ENCODE measurements at places on chromosomes 3 and 15.

DNA sequence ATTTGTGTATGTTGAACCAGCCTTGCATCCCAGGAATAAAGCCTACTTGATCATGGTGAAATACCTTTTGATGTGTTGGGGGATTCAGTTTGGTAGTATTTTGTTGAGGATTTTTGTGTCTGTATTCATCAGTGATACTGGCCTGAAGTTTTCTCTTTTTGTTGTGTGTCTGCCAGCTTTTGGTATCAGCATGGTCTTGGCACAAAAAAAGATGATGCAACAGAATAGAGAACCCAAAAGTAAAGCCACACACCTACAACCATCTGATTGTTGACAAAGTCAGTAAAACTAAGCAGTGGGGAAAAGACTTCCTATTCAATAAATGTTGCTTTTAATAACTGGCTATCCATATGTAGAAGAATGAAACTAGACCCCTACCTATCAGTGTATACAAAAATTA, 77.6 kb downstream of the TCF12 start:
- no peak for DNase-seq

- no peak for DNase-seq
Observed at GRCh38 chr3:156649681-156650080, 24.7 kb upstream of the TIPARP start.

DNA sequence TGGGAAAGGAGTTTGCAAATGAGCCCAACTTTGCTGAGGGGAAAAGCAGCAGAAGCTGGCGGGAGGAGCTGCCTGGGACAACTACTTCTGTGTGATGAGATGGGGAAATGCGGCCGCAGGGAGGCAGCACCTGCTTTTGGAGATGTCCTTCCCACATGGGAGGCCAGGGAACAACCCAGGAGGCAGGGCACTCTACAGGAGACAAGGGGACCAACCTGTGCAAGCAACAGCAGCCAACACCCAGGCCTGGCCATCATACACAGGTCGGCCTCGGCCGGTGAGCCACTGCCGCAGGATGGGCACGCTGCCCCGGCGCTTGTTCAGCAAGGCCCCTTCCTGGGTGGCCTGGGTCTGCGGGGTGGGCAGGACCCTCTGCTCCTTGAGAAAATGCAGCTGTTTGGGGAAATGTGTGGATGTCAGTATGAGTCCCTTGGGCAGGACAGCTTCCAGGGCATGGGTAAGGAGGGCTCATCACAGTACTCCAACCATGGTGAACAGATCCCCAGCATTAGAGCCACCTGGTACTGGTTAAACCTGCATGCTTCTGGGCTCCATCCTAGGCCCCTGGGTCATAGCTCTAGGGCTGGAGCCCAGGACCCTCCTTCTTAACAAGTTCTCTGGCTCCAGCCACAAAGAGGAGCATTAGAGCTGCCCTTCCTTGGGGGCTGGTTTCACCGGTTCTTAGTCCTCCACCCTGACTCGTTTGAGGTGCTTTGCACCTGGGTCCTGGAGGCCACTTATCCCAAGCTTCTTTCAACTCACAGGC, 11.6 kb downstream of the EPB42 start:
- no peak for DNase-seq

DNA sequence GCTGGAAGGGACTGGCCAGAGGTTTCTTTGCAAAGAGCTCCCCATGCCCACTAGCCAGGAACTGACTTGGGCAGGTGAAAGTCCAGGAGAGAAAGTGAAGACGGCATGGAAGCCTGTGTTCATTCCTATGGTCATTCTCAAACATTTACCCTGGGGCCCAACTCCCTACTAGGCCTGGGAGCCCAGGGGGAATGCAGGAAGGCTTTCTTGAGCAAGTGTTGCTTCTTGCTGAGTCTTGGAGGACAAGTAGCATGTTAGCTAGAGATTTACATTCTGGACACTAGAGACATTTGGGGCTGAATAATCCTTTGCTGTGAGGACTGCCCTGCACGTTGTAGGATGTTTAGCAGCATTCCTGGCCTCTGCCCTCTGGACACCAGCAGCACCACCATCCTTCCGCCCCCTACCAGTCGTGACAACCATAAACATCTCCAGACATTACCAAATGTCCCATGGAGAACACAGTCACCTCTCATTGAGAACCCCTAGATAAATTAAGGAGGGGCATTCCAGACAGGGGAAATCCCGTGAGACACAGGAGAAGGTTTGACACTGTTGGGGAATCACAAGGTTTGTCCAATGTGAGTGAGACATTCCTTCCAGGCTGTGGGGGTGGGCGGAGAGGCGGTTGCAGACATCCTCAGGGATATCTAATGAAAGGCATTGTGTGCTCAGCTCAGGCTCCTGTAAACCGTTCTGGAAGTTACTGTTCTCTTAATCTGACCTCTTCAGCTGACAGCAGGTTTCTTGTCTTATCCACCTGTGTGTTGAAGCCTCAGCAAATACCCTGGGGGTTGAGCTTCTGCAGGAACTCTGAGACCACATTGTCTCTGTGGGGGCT, 236.2 kb downstream of the TLE3 start:
- DNase-seq, result no peak

- DNase-seq, result no peak
Observed at GRCh38 chr3:46291046-46291445, 48.8 kb downstream of the CCR3 start.

- DNase-seq, result no peak
Observed at GRCh38 chr3:21436835-21437234, 314.2 kb downstream of the ZNF385D start.

- no peak for DNase-seq
Observed at GRCh38 chr3:98532709-98533571, 1.2 kb downstream of the GPR15 start.

GRCh38 chr3:25592510-25592968, 72.2 kb downstream of the TOP2B start:
- no peak for DNase-seq

- no peak for DNase-seq
Observed at GRCh38 chr3:25508901-25509300, 80.8 kb downstream of the RARB start.

GRCh38 chr3:81985996-81986723, 224.7 kb upstream of the GBE1 start:
- no peak for DNase-seq

- no peak for DNase-seq
Observed at GRCh38 chr3:101256511-101256910, 63.9 kb downstream of the IMPG2 start.

GRCh38 chr15:25691544-25692430, 171.3 kb downstream of the ATP10A start:
- no peak for DNase-seq

DNA sequence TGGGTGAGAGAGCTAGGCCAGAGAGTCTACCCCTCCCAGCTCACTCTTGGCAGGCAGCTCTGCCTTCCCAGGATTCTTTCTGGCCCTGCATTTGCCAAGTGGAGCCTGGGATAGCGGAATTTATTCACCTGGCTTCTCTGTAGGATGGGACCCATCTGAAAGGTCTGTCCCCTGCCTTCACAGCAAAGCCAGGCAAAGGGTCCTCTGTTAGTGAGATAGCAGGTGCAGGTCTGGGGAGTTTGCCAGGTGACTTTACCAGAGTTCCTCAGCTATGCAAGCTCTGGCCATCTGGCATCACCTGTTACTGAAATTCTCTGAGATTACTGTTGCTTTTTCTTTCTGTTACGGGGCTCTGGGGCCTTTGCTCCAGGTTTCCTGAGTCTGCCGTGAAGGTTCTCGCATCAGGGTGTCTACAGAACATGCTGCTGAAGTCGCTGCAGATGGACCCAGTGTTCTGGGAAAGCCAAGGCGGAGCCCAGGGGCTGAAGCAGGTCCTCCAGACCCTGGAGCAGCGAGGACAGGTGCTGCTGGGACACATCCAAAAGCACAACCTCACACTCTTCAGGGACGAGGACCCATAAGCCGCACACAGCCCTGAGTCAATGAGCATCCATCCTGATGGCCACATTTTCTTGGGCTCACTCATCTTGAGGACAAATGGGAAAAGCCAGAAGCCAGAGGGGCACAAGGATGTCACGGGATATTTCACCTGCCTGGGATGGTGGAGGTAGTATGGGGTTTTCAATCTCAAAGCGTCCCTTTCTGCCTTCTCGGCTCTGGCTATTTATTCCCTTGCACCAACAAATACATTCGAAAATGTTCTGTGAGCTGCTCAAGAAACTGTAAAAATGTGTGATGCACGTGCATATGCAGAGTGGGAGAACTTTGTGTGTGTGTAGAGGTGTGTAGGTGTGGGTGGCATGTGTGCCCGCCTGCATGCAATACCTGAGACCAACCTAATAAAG, 49.8 kb downstream of the POMGNT2 start:
- no peak for DNase-seq

GRCh38 chr15:63876085-63876662, 42.4 kb upstream of the HERC1 start:
- DNase-seq, result no peak

- DNase-seq, result no peak
Observed at GRCh38 chr3:195774917-195775316, 36.8 kb downstream of the MUC4 start.

GRCh38 chr3:89841041-89841440, 733.6 kb downstream of the EPHA3 start:
- no peak for DNase-seq

DNA sequence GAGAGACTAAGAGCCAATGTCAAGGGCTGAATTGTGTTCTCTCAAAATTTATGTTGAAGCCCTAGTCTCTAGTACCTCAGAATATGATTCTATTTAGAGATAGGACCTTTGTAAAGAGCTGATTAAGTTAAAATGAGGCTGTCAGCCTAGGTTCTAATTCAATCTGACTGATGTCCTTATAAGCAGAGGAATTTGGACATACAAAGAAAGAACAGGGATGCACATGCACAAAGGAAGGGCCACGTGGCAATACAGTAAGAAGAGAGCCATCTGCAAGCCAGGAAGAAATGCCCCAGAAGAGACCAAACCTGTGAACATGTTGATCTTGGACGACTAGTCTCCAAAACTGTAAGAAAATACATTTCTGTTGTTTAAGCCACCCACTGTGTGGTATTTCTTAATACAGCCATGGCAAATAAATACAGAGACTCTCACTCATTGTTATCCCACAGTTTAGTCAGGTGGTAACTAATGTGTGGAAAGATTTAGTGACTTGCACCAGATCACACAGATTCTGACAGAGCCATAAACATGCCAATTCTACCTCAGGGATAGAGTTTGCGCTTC, 652.2 kb downstream of the NAALADL2 start:
- no peak for DNase-seq

All from stimulated activated CD4-positive, alpha-beta T cell treated with anti-CD3 and anti-CD28 coated beads, Interleukin-1b, Interleukin-23, amount 100 ng/mL, for 1 hour (primary cell).